ENCODE measurements at places on chromosomes 2 and 18.

DNA sequence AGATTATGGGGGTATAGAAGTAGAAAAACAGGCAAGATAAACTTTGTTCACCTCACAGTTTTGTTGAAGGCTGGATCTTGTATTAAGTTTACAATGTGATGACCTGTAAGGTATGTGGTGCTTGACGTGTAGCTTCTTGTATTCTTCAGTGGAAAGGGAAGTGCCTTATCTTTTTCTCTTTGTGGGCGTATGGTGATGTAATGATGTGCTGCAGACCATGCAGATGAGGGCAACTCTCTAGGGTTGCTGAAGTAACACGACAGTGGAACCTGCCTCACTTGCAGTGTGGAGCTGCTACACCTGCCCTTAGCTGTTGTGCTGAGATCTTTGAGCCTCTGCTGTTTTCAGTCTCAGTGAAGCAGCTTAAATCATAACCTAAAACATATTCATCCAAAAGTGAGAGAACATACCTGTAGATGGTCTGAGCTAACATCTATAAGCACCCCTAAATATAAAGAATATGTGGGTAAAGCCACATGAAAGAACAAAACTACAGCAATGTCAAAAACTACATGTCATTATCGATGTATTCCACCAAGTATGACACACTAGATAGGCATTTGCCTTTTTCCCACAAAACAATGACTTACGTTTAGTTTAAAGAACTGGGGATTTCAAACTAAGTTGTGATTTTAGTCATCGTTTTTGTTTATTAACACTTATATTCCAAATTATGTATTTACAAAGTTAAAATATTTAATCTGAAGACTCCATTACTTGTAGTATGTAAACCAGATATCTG lies 1144.1 kb downstream of the CNTNAP5 start:
- no peak for DNase-seq

GRCh38 chr18:46336278-46337111 lies 232.3 kb downstream of the HAUS1 start:
- DNase-seq = peak; percentile 63

DNA sequence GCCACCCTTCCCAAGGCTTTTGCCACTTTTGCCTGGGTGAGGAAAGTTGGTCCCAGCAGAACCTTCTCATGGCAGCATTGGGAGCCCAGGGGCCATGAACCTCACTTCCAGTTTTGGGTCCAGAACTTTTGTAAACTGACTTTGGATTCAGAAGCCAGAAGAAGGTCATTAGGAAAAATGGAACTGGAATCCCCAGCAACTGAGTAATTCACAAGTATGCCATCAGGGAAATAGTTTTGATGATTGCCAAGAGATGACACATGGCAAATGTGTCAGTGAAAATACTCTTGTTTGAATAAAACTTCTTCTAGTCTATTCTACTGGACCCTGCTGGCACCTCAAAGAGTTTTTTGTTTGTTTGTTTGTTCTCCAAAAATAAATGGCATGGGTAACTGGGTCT lies 203.7 kb downstream of the SETBP1 start:
- DNase-seq = no peak

DNA sequence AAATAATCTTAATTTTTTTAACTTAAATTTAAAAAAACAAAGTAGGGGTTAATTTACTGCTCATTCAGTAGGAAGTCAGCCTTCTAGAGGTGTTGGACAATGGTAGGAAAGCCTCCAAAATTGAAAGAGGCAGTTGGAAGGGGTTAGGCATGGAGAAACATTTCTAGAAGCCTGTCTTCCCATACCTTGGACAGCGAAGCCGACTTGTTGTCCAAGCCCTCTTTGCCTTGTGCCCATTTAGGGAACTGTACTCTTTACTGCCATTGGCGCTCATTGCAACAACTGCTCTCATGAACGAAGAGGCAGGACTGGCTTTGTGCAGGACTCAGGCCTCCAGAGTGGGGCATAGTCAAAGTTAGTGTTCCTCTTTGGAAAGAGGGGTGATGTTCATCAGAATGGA lies 333.3 kb downstream of the HRH4 start:
- DNase-seq = no peak
